ENCODE measurements at places on chromosomes 12 and 14.

GRCh38 chr12:121112496-121112895, 20.2 kb upstream of the P2RX7 start:
- no peak for DNase-seq

GRCh38 chr12:91017511-91018263, 12.9 kb upstream of the EPYC start:
- DNase-seq = no peak

- DNase-seq = peak; percentile 82
These were observed 792 bp upstream of the CHD4 start for GRCh38 chr12:6607751-6608591.

GRCh38 chr12:70260646-70261045, 17.4 kb downstream of the CNOT2 start:
- no peak for DNase-seq

DNA sequence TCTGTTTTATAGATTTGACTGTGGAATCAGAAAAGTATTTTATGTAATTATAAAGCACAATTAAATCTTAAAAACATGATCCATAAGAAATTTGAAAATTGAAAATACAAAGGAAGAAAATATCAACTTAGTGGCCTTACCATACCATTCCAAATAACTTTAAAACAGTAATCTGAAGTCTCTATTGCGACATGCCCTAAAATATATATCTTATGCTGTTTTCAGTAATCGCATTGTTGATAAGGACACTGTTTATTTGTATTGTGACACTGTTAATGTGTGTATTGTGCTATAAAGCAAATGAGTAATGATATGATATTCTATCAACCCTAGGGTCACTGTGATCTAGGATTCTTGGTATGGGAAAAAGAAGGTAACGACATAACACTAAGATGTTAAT, 7.0 kb downstream of the KLHL28 start:
- no peak for DNase-seq

DNA sequence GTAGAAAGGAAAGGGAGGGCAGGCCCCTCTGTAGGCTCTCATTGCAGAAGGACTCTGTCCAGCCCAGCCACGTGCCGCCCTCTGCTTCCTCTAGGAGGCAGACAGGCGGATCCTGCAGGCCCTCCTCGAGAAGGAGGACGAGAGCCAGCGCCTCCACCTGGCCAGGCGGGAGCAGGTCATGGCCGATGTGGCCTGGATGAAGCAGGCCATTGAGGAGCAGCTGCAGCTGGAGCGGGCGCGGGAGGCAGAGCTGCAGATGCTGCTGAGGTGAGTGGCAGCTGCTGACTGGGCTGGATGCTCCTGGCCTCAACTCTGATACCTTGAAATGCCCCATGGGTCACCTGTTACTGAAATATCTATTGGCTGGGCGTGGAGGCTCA, 10.9 kb downstream of the TCHP start:
- DNase-seq = peak; percentile 99

- DNase-seq = no peak
These were observed 268.8 kb upstream of the BTG1 start for GRCh38 chr12:92414170-92415070.

GRCh38 chr14:93103392-93104080, 12.2 kb downstream of the ITPK1 start:
- no peak for DNase-seq

GRCh38 chr12:118356809-118357256, 15.9 kb downstream of the TAOK3 start:
- no peak for DNase-seq

DNA sequence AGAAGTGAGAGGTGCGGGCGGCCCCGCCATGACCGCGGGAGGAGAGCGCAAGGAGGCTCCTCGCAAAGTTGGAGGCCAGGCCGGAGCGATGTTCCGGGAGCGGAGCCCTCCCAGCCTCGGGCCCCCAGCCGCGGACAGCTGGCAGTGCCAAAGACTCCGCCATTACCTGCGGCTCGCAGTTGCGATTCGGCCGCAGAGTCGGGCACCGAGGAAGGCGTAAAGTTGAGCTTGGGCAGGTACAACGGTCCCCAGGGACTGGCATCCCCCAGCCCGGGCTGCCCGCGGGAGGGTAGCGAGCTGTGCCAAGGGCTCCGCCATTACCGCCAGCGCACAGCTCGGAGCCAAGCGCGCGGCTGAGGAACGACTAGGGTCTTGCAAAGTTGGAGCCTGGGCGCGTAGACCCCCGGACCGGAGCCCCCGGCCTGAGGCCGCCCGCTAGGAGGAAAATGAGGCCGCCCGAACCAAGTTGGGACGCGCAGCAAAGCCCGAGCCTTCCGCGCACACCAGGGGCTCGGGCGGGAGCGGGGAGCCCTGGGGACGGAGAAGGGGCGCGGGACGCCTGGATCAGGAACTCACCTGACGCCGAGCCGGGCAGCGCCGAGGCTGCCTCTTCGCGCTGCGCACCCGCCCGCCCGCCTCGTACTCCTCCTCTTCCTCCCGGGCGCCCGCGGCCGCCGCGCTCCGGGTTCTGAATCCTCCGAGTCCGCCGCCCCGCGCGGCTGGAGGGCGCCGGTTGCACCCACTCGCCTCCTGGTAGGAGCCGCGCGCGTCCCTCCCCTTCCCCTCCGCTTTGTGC, 677 bp downstream of the NOS1 start:
- peak; percentile 86 for DNase-seq

DNA sequence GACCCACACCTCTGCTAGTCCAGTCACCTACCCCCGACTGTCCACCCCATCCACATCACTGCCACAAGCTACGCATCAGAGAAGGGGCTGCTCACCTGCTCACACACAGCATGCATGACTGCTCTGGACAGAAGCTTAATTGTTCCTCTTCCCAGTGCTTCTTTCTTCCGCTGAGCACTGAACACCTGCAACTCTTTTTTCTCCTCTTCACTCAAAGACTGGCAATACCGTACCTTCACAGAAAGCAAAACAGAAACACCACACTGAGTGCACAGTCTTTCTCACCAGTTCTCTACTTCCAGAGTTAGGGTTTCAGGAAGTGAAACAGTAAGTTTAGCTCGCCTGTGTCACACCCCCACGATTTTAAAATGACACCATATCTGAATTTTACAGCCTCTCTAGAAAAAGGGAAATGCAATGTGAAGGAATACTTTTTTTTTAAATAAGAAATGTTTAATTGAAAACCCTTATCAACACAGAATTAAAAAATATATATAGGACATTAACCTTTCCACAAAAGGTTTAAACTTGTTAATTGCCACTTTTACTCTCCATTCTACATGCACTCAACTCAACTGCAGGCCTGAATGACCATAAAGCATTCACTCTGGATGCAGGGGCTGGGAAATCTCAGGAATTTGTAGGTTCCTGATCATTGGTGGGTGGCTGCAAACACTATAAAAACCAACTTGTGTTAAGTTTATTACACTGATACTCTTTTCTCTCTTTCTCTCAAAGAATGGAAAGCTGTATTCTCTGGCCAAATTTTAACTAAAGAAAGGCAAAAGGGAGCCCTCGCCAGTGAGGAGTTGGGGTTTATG, 120.0 kb downstream of the PRICKLE1 start:
- no peak for DNase-seq

GRCh38 chr12:42741091-42741490, 151.5 kb upstream of the PRICKLE1 start:
- no peak for DNase-seq

GRCh38 chr12:104022786-104023185, 27.2 kb downstream of the GLT8D2 start:
- DNase-seq = no peak

DNA sequence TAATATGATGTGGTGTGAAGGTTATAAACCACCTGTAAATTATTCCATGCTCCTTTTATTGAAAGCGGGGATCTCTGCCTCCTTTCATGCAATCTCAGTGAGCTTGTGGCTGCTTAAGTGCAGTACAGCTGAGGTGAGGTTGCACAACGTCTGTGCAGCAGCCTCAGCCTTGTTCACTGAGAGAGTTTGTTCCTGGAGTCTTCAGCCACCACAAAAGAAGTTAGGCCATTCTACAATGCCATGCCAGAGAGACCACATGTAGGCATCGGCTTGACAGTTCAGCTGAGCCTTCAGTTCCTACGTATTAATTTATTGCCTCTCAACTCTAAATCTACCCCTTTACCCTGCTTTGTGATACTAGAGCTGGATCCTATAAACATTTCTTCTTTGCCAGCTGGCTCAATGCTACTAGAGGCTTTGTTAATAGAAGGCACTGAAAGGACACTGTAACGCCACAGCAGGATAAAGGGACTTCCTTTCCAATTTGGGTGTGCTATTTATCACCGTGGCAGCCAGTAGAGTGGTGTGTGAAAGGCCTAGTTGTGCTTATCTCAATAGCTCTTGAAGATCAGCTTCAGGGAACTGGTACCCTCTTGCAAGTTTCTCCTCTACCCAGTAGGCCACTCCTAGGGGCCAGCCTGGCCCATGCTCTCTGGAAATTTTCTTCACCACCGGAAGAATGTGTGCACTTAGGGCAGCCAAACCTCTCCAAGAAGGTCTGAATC, 337.7 kb downstream of the IPO8 start:
- DNase-seq = no peak

DNA sequence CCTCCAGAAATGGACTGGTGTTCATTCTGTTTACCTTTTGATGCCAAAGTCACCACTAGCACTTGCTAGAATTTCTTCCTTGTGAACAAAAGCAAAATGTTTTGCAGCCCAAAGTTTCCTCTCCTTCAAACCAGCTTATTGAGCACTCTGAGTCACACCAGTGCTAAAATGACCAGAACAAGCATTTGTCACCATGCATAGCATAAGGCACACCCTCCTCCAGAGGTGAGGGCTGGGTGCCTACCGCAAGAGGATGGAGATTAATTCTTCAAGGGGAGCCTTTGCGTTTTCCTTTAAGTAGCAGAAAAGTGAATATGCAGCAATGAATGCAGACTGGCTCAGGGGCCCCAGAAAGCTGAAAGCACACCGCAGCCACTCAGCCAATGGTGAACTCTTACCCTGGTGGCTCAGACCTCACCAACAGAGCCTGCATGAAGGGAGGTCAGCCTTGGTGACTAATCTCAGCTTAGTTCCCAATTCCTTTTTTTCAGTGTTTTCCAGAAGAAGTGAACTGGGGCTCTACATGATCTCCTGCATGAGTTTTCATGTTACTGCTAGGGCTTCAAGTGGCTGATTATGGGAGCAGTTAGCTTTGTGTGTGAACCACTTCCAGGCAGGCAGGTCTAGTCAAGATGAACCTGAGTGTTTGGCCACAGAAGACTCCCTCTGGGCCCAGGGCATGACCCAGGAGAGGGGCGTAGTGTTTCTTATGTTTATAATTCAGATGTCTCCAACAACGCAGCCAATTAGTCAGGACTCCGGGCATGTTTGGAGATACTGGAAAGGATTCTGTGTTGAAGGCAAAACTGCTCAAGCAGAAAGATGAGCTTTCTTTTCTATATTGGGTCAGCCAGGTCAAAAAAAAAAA, 96.3 kb downstream of the PAX9 start:
- no peak for DNase-seq

DNA sequence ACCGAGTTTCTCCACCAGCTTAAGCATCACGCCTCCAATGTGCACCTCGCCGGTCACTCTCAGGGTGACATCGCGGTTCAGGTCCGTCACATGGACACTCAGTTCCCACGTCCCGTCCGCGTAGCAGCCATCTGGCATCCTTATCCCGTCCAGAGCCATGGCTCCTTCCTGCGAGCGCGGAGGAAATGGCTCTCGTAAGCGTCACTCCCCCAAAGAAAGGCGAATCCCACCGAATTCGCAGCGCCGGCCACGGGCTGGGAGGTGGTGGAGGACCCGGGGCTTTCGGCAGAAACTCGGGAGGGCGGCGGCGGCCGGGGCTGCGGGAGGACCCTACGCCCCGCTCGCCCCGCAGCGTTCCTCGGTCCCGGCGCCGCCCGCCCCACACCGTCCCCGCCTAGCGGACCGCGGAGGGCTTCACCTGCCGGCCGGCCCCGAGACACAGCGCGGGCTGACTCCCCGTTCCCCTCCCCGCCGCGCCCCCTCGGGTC, 396 bp downstream of the FERMT2 start:
- peak; percentile 74 for DNase-seq

DNA sequence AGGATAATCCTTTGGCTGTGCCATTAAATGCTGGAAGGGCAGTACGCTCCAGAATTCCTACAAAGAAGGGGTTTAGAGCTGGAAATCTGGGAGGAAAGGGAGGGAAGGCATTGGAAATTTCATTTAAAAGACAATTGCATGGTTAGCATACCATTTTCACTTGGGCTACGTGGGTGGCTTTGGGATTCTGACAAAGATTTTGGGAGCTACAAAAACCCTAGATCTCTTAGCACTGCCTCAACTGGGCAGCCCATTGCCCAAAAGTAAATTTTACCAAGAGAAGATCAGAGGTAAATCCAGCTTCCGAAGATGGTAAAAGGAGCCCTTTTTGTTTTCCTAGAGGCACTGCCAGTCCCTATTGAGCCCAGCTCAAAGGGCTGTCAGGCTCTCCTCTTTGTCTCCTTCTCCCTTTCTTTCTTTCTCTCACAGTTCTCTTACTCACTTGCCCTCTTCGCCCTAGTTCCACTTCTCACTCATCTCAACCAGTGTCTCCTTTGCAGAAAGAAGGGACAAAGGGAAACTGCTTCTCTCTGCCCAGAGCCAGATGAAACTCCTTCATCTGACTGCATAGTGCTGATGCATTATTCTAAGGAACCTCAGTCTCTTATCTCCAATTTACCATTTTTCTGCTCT, 125.4 kb upstream of the PLEKHA5 start:
- peak; percentile 70 for DNase-seq

DNA sequence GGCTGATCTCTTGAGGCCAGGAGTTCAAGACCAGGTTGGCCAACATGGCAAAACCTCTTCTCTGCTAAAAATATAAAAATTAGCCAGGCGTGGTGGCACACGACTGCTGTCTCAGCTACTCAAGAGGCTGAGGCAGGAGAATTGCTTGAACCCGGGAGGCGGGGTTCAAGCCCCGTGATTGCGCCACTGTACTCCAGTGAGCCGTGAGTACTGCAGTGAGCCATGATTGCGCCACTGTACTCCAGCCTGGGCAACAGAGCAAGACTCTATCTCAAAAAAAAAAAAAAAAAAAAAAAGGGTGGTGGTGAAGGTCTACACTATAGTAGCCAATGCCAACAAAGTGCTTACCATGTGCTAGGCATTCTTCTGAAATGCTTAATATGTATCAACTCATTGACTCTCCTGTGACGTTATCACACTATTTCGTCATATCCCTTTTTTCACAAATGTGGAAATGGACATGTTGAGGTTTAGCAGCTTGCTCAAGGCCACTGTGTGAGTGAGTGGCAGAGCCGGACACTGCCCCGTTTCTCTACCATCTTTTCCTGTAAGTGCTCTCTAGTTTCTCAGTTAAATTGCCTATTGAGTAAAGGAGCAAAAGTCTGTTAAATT, 59.6 kb downstream of the GNS start:
- no peak for DNase-seq

- peak; percentile 99 for DNase-seq
These were observed 12.0 kb upstream of the BLTP3B start for GRCh38 chr12:100154474-100155247.
